Activated T-cell treated with anti-CD3 and anti-CD28 coated beads, Interleukin-2, amount 50 U/mL, for 48 hours (primary cell): ENCODE measurements at places on chromosomes 2 and 18.

DNA sequence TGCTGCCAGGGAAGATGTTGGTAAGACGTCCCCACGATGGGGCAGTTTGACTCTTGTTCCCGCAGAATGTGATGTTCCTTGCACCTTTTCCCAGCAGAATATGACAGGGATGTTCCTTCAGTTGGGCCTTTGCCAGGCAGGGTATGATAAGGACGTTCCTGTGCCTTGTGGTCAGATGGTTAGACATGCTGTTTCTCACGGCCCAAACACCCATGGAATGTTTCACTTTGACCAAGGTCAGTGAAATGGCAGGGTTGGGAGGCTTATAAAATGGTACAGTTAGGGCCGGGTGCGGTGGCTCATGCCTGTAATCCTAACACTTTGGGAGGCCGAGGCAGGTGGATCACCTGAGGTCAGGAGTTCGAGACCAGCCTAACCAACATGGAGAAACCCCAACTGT lies 40.3 kb upstream of the YPEL5 start:
- DNase-seq = no peak

DNA sequence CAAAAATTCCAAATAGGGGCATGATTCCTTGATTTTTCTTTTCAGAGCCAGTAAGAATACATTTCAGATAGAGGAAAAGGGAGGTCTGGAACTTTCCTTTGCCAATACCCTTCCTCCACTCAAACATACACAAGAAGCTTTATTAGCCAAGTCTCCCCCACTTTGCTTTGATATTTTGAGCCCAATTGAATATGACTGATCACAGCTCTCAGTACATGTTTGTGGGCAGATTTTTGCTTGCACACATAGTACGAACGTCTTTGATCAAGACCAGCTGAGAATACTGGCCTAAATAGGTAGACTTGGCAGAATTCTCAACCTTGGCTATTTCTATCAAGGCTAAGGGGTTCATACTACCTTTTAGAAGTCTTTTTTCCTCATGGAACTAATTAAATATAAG lies 148.8 kb upstream of the PGAP1 start:
- no peak for DNase-seq

DNA sequence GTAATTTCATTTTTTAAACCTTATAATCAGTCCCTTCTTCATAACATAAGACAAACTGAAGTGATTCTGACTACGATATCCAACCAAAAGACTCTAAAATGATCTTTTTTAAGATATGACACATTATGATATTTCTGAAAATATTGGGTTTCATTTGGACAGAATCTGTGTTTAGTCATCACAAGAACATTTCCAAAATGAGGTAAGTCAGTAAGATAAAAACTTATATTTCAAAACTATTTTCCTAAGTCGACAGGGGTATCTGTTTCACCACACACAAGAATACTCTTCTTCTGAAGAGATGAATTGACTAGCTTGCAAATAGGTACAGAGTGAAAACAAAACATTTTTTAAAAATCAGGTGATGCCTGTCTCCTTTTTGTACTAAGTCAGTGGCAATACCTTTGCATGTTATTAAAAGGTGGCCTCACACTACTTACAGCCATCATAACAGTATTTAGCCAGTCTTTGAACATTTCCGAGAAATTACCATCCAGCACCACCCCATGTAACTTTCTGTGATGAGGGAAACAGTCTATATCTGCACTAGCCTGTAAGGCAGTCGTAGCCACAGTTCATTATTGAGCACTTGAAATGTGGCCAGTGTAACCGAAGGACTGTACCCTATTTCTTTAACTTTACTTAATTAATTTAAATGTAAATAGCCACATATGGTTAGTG lies 13.5 kb downstream of the STK39 start:
- DNase-seq = no peak

DNA sequence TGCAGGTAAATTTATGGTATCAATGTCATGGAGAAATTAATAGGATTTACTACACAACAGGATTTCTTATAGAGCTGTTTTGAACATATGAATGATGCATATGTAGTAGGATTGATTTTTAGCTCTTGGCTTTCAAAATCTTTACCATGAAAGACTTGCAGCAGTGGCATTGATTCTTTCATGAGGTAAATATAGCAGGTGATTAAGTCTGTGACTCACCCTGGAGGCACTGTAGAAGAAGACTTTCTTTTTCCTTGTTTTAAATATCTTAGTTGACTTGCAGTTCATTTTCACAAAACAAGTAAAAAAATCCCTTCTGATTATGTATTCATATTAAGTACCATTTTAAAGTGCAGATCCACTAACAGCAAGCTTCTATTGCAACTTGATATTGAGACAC lies 463.0 kb downstream of the FBXO15 start:
- DNase-seq = no peak

GRCh38 chr18:2963048-2963447 lies 49.9 kb downstream of the LPIN2 start:
- peak; percentile 45 for DNase-seq

GRCh38 chr2:26850505-26850904 lies 2.6 kb downstream of the DPYSL5 start:
- DNase-seq = no peak

- DNase-seq = no peak
Measured at GRCh38 chr2:136990316-136990715, 225.0 kb downstream of the THSD7B start.

DNA sequence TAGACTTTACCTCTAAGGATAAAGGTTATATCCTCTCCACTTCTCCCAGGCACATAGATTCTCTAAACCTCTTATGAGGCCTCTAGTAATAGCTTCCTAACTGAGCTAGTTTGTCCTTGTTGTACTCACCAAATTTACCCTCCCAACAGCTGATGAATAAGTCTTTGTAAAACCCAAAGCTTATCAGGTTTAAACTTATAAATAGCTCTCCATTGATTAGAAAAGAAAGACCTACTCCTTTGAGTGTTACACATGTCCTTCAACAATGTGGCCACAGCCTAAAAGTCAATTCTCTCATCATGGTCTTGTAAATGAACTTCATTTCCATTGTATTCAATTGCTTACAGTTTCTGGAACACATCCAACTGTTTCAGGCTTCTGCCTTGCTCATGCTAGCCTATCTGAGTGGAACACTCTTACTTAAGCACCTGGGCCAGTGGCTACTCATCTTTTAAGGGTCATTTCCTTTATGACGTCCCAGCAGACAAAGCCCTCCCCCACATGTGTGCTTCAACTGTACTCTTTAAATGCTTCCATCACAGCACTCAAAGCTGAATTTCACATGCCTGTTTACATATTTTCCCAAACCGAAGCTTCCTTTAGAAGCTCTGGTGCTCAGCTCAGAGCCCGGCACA lies 131.6 kb downstream of the CDH2 start:
- DNase-seq = no peak

- DNase-seq = no peak
Measured at GRCh38 chr2:88184762-88185161, 14.6 kb downstream of the THNSL2 start.

DNA sequence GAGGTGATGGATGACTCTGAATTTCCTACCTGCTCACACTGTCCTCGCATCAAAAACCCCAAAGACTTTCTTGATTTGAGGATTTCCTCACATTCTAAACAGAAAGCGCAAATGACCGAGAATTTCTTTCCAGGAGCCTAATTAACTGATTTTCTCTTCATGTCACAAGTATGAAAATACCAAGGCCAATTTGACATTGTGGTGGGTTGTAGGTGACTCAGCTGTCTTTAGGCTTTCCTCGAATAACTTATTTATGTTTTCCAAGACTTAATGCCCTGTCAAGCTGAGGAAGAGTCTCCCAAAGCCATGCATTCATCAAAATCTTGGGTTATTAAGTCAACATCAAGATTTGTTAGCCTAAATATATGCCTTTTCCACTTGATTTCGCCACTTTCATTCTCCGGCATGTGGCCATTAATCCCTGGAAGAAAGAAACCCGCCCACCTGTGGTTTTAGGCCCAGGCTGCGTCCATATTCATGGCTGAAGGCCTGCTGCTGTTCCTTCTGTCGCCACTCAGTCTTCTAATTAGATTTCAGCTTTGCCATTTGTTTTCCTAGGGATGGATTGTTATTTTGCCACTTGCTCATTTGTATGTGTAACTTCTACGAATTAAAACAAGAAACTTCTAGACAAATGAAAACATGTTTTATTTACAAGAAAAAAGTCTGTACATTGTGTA lies 84.9 kb downstream of the ST6GAL2 start:
- no peak for DNase-seq

DNA sequence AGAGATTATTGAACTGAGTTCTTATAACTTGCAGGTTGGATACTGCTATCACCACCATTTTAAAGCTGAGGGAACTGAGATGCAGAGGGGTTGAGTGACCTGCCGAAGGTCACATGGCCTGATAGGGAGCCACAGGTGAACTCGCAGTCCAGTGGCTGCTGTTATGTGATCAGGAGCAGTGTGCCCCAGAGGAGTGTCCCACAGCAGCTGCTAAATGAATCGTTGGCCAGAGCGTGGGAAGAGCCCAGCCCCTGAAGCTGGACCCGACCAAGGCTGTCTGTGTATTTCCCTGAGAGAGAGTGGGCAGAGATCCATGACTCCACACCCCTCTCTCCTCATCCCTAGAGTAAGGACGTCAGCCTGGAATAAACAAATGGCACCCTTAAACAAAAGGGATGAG lies 26.7 kb upstream of the PRLH start:
- DNase-seq = no peak
